ENCODE measurements at places on chromosomes 6 and 20. TPM values are rescaled to one million over a fixed set of nuclear protein-coding genes. Genes with fewer than 3 reads are reported as not detected.

POFUT1 gene
- 37.1 TPM for total RNA-seq

ADGRF5 gene
- total RNA-seq: 13.5 TPM

KIFC1 gene
- 0.85 TPM for total RNA-seq

RGS17 gene
- total RNA-seq: 3.4 TPM

KCNS1 gene
- total RNA-seq: not detected

SEL1L2 gene
- not detected for total RNA-seq

EYA4 gene
- total RNA-seq: 1.3 TPM

DNA sequence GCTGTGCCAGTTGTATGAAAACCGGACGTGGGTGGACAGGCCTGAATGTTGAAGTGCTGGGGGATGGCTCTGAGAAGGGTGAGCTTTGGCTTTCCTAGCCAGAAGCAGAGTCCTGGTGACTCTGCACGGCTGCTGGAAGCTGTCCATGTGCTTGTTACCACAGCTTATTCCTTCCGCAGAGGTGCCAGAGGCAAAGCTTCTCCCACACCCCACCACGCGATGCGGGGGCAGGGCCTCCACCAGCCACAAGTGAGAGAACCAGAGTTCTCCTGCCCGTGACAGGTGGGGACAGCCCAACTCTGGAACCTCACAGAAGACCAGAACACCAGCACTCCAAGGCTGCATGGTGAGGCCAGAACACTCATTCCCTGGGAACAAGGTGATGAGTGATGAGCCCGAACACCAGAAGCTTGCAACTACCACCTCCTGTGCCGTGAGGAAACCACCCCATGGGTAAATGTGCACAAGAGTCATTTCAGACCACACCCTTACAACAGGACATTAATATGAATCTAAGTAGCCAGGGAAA is 36.7 kb downstream of the JAG1 start:
- DNase-seq: peak; percentile 40

GRCh38 chr20:9555781-9556180 is 41.4 kb downstream of the LAMP5 start:
- DNase-seq: no peak

- no peak for DNase-seq
Measured at GRCh38 chr6:24064106-24064505, 61.9 kb upstream of the NRSN1 start.

GRCh38 chr6:13462458-13463327 is 24.7 kb downstream of the GFOD1 start:
- no peak for DNase-seq

- DNase-seq: no peak
Measured at GRCh38 chr20:14925300-14925699, 587.9 kb upstream of the FLRT3 start.

GRCh38 chr6:119196715-119197114 is 118.3 kb upstream of the FAM184A start:
- no peak for DNase-seq

GRCh38 chr6:84801250-84801649 is 36.9 kb upstream of the TBX18 start:
- DNase-seq: no peak

DNA sequence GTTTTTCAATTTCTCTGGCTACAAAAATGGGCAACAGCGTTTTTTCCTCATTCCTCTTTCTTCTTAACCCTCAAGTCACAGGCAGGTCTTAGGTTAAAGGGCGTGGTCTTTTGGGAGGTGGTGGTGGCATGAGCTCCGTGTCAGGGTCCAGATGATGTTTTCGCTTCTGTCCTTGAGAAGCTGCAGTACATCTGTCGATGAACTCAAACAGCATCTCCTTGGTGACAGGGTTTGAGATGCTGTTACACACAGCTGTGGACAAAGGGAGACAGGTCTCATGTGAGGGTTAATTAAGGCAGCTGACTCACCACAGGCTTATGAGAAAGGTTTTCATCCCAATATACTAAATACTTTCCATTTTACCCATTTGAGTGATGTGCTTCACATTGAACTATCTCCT is 350.8 kb downstream of the RNGTT start:
- no peak for DNase-seq

- no peak for DNase-seq
Measured at GRCh38 chr6:162750776-162751175, 23.0 kb downstream of the PACRG start.

DNA sequence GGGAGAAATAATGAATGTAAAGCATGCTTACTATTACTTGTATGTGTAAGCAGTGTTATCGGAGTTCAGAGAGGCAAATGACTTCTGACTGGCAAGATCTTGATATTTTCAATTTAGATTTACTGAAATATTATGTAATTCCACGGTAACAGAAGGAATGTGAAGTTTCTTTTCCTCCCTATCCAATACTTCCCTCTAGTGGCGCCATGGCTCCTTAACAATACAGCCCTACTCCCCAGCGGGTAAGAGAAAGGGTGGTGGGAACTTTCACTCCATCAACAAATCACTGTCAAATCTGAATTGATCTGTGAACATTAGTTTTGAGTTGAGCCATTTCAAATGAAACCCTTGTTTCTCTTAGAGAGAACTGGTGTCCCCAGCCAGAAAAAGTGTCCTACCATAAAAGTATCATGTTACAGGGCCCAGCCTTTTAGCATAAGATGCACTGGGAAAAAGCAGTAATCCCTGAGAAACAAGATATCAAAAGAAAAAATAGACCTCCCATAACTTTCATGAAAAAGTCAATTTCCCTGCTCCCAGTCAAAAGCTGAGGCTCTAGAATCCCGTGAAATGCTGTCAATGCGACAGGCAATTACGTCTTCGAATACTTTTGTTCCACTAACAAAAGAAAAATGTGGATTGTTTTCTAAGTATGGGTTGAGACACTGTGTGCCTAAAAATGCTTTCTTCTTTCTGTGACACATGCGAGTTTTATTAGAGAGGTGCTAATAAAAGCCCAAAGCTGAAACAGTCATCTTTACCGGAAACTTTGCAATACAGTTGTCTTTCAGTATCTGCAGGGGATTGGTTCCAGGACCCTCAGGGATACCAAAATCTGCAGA is 12.9 kb downstream of the COX7A2 start:
- no peak for DNase-seq

- no peak for DNase-seq
Measured at GRCh38 chr20:25452333-25452732, 44.9 kb downstream of the GINS1 start.

DNA sequence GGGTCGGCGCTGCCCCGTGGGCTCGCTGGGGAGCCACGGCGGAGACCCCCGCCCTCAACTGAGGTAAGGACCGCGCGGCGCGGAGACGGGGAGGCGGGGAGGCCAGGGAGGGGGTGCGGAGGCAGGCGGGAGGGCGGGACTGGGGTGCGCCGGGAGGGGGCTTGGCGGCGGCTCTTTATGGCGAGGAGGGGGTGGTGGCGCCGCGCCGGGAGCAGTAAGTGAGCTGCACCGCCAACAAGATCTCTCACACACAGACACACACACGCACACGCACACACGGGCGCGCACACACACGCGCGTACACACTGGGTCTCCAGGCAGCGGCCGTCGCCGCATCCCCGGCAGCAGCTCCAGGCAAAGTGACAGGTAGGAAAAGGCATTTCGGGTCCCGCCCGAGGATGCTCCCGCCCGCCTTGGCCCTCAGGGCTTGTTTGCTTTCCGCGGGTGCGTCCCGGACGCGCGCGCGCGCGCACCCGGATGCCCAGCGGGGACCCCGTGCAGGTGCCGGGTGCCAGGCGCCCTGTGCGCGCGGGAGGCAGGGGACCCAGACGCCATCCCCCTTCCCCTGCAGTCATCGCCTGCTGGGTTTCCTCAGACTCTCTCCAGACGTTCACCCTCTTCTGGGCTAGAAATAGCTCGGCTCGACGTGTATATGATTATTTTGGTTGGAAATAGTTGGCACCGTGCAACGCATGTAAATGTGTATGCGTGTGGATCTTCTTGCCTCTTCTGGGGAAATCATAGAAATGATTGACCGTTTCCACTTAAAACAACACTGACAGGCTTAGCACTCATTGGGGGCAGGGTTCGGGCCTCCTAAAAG is at the start of gene PLCB4:
Gene PLCB4 (plus strand): TSS at position 247 of the 823 bp plus-strand sequence. CDS start 238,728 bp downstream, outside the sequence.
- DNase-seq: no peak

GRCh38 chr6:88105741-88106340 is 58.2 kb downstream of the SPACA1 start:
- no peak for DNase-seq

- no peak for DNase-seq
Measured at GRCh38 chr6:164928057-164928727, 381.2 kb downstream of the C6orf118 start.

- DNase-seq: no peak
Measured at GRCh38 chr6:112176175-112176574, 78.2 kb downstream of the LAMA4 start.

DNA sequence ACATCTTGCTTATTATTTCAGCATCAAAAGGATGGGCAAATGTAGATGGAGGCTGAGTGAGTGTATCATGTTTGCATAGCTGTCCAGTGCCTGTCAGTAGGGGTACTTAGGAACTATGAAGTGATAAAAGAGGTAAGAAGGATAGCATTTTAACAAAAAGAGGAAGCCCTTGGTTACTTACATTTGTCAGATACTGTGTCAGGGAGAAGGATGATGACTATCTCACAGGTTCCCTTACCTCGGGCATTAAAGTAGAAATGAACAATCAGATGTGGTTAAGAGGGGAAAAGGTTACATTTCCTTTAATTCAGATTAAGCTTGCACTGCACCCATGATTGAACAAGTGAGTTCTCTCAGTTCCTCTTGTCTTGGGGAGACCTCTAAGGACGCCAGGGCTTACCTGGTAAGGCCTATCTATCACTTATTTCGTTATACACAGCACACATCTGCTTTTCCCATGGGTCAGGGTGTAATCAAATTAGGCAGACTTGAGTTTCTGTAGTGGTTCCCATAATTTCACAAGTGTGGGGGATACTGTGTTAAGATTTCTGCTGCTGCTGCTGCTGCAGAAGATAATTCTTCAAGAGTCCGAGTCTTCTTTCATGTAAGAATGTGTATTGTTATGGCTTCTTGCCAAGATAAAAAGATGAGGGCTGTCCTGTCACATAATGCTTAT is 4.5 kb downstream of the FOXO3 start:
- no peak for DNase-seq

DNA sequence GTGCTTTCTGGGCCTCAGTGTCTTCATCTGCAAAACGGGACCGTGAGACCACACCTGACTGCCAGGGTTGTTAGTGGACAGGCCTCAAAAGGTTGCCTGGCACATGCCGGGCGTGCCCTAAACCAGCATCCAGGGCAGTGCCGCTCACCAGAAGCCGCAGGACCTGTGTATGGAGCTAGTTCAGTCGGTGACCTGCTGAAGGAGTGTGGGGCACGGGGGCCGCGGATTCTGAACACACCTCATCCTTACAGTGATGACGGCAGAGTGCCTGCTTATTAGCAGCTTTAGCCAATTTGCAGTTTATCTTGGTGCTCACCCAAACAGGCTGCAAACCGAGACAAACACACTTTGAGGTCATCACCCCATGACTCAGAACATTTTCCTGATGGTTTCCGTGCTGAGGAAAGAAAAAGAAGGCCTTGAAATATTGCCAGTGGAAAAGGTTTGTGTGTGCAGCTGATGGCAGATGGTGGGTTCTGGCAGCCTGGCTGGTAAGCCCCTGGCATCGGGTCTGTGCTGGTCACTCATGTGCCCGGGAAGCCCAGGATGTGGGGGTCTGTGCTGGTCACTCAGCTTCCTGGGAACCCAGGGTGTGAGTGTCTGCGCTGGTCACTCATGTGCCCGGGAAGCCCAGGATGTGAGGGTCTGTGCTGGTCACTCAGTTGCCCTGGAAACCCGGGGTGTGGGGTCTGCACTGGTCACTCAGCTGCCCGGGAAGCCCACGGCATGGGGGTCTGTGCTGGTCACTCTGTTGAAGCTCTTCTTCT is 153.8 kb downstream of the ERMARD start:
- DNase-seq: no peak
